Hematopoietic multipotent progenitor cell (in vitro differentiated cells): ENCODE measurements at places on chromosomes 12 and 14. TPM values are rescaled to one million over a fixed set of nuclear protein-coding genes. Genes with fewer than 3 reads are reported as not detected.
A peak's percentile ranks its signal among the peaks of the same experiment; 100 is the strongest.

- no peak for DNase-seq
These were observed 12.0 kb upstream of the RNU6-7 start for GRCh38 chr14:32189811-32190210.

Gene EIF2S1
- total RNA-seq, result 20.2 TPM

DNA sequence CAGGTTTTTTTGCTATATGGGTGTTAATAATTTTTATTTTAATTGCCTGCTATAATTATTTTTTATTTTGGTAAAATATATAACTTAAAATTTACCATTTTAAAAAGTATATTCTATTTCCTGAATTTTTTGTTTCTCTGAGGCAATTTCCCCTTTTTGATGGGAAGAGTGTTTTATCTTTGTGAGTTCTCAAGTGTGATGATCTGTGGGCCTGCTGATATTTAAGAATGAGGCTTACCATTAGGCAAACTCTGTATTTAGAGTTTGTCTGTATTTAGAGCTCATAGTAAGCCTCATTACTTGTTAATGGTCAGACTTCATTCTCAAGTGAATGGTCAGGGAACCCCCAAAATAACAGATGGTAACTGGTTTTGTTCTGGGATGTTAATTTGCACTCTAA lies 48.0 kb downstream of the WNK1 start:
- no peak for DNase-seq

GRCh38 chr14:96243785-96244184 lies 12.2 kb upstream of the BDKRB1 start:
- no peak for DNase-seq

GRCh38 chr12:56469007-56469930 lies 891 bp downstream of the SPRYD4 start:
- no peak for DNase-seq

DNA sequence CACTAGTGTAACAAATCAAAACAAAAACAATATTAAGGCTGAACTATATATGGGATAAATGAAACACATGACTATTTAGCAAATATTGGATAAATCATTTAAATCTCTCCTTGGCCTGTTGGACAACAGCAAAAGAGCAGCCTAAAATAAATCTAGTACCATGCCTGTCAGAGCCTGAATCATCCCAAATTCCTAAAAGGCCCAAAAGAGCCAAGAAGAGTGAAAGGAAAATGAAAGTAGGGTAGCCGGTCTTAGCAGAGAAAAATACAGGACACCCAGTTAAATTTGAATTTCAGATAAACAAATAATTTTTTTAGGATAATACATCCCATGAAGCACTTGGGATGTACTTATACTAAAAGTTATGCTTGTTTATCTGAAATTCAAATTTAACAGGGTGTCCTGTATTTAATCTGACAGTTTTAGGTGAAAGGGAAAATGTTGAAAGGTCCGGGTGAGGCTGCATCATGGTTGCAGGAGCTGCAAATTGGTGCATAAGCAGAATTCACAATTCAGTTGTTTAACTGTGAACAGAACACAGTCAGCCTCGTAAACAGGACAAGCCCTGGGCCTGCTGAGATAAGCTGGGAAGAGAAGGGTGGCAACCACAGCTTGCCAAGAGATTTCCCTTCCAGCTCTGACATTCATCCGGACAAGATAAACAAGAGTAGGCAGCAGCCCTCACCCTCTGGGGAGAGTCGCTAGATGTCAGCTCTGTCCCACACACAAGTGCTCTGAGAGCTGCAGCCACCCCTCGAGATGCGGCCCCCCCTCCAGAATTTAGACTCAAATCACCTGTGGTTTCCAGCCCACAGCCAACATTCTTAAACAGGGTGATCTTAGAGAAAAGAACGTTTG lies 30.3 kb downstream of the DMAC2L start:
- DNase-seq, result peak; percentile 76

Gene PLEKHD1
- under 0.01 TPM for total RNA-seq

DNA sequence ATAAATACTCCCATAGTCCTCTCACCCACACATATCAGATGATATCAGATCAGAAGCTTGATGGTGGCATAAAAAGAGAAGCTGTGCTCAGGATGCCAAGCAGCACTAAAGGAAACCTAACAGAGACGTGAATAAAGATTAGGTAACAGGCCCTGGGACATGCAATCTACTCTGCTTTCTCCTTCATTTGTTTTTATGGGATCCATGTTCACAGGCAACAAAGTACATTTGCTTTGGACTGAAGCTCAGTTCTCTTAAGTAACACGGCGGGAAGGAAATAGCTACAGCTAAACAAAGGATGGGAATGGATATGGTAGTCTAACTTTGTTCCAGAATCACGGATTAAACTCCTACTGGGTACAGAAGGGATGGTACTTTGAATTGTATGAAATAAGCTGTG lies 119.5 kb downstream of the TTC7B start:
- DNase-seq, result no peak

GRCh38 chr12:25384893-25385248 lies 134.1 kb upstream of the KRAS start:
- no peak for DNase-seq

Gene FOXN4
- total RNA-seq, result under 0.01 TPM

- DNase-seq, result no peak
These were observed 91.7 kb downstream of the SINHCAF start for GRCh38 chr12:31234053-31234840.

GRCh38 chr14:98008381-98009113 lies 1211.4 kb downstream of the VRK1 start:
- no peak for DNase-seq

Gene PIANP
- under 0.01 TPM for total RNA-seq

DNA sequence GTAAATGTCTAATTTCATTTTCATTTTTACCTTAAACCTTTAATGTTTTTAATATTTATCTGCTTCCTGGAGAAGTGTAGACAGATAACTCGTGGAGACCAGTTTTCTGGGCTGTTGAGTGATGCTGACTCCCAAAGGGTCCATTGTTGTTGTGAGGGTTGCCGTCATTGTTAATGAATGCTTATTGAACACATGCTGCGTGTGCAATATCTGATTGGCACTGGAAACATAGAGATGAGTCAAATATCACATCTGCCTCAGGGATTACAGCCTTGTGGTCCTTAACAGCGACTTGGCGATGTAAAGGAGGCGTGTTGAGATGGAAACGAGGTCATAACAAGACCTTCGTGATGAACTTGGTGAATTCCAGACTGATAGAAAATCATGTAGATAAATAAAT lies 85.9 kb downstream of the FBXW8 start:
- no peak for DNase-seq

Gene DIO2
- total RNA-seq, result under 0.01 TPM

DNA sequence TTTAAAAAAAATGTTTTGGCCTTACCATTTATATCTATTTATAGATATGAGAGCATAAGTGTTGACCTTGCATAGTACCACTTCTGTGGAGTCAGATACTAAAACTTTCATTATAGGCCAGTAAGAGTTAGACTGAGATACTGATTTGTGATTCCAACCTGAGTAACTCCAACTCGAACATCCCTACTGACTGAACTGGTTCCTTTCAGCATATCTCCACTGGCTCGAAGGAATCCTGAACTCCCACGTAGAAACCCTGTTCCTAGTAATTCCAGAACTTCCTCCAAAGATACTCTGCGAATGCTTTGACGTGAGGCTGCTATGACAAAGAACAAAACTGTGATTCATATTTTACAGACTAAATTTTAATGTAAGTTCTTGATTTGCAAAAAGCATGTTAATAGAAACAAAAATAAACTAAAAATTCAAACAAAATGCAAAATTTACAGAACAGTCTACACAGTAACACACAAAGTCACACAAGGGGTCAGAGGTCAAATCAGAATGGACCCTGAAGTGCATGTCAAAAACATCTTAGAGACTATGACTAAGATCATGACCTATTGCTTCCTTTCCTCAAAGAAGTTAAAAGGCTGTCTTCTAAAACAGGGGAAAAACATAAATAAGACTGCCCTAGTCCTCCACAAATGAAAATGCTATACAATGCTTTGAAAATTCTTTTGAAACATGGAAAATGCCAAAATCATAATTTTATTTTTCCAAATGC lies 31.5 kb downstream of the HEATR5A start:
- DNase-seq, result no peak

- no peak for DNase-seq
These were observed 85.1 kb upstream of the WSCD2 start for GRCh38 chr12:108043750-108044533.

Gene TMPRSS12
- not detected for total RNA-seq

Gene CELA1
- total RNA-seq, result not detected

Gene CALCOCO1
- total RNA-seq, result 155 TPM

GRCh38 chr12:105109465-105110212 lies 2.1 kb downstream of the WASHC4 start:
- peak; percentile 6 for DNase-seq

Gene TROAP
- total RNA-seq, result 2.2 TPM

Gene GCH1
- total RNA-seq, result 15.3 TPM

GRCh38 chr12:2411616-2412304 lies 359.0 kb downstream of the CACNA1C start:
- no peak for DNase-seq

GRCh38 chr12:131211340-131211938 lies 257.7 kb downstream of the ADGRD1 start:
- no peak for DNase-seq

- no peak for DNase-seq
These were observed 1.6 kb upstream of the SNRPF start for GRCh38 chr12:95857156-95857555.

Gene INSM2
- not detected for total RNA-seq

DNA sequence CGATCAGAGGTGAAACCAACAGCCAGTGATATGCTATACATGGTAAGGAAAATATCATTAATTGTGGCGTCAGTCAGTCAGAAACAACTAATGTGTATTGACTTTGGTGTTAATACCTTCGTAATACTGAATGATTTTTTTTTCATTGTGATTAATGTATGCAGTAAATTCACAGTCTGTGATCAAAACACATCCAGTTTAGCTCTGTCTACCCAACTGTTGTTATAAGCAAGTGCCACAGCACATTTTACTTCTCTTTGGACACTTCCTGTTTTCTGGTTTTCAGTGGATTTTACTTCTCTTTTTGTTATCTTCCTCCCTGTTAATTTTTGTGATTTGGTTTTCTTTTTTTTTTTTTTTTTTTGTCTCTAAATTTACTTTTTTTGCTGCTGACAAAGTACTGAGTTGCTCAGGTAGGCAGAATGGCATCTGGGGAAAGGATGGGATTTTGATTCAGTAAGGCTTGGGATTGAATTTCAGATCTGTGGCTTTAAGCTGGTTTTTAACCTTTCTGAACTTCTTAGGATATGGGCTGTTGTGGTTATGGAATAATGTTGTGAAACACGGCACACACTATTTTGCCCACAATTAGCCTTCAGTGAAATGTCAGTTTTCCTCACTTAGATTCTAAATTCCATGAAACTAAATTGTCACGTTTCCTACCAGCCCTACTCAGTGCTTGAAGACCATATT lies 604 bp downstream of the GLIPR1 start:
- no peak for DNase-seq

Gene RBM23
- 84.6 TPM for total RNA-seq

- no peak for DNase-seq
These were observed 154.4 kb downstream of the FUT8 start for GRCh38 chr14:65566820-65567522.

GRCh38 chr14:104348741-104349140 lies 210.4 kb downstream of the KIF26A start:
- no peak for DNase-seq

DNA sequence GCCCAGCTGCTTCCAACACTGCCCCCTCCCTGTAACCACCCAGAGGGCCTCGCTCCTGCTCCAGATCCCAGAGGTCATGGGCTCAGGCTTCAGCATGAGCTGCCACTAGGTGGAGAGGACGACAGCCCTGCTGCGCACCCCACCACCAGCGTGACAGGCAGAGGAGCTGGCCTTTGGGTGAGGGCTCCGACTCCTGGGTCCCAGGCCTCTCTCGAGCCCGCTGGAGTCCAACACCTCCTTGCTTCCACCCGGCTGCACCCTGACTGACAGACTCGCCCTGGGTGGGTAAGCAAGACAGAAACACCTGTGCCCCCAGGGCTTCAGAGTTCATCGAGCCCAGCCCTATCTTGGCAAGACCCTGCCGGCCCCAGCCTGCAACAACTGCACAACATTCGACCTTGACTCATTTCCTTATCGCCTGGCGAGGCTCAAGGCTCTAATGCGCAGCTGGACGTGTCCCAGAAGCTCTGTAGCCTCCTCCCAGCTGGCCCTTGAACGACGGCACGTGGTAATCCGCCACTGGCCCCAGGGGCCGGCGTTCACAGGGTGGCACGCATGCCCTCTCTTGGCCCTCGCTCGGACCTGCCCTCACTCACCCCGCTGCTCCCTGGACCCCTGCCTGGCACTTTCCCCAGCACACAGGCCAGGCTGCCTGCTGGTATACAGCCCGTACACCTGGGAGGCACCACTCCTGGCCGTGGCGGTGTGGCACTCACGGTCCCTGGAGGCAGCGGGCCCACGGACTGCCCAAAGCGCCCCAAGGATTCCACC lies 28.0 kb downstream of the VPS37B start:
- no peak for DNase-seq

Gene CMA1
- not detected for total RNA-seq

Gene KCNH5
- under 0.01 TPM for total RNA-seq

GRCh38 chr12:78697817-78698415 lies 166.7 kb upstream of the SYT1 start:
- DNase-seq, result no peak

Gene ADAM21
- total RNA-seq, result 0.27 TPM

Gene MAP1LC3B2
- 0.81 TPM for total RNA-seq

- no peak for DNase-seq
These were observed 130.2 kb downstream of the SLC38A6 start for GRCh38 chr14:61111209-61111665.

Gene SPIC
- total RNA-seq, result not detected

Gene A2ML1
- total RNA-seq, result under 0.01 TPM

Gene CLEC4D
- total RNA-seq, result under 0.01 TPM

GRCh38 chr14:25836636-25837035 lies 761.2 kb downstream of the NOVA1 start:
- DNase-seq, result no peak

- no peak for DNase-seq
These were observed 64.7 kb upstream of the ZFP36L1 start for GRCh38 chr14:68857516-68858070.

DNA sequence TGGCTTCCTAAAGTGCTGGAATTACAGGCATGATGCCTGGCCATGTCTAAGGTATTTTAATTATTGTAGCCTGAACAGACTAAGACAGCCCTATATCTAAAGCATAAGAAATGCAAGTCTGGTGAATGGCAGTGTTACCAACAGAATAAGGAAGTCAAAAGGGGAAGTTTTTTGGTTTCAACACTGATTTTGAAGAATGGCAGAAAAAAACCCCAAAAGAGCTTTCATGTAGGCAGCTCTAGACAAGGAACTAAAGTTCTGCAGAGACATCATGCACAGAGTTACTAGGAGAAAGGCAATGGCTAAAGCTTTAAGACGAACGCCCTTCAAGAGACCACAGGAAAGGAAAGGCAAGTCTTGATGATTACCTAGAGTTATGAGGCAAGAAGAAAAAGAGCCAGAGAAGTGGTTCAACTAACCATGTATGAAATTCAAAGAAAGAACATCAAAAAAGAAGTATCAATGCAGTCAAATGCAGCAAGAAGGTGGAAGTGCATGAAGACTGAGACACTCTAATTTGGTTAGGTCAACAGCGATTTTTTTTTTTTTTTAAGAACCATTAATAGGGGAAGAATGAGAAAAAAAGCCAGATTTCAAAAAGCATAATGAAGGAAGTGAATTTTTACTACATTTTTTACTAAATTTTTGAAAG lies 50.8 kb downstream of the RPS6KA5 start:
- DNase-seq, result no peak
